ENCODE measurements at places on chromosomes 12 and 14.
A peak's percentile ranks its signal among the peaks of the same experiment; 100 is the strongest.

DNA sequence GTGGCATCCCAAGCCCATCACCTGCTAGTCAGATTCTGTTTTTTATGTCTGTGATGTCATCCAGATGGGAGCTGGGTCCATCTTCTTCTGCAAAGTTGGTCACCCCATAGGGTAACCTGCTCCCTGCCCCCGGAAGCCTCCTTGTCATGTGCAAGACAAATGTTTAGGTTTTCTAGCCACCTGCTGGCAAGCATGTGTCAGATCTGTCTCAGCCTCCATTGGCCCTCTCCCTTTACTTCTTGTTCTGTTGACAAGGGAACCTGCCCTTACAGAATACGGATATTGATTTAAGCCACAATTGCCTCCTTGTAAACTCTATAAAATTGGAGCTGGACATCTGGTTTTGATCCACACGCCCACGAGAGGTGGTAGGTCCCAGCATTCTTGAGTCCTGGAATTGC lies 7.5 kb downstream of the NTF3 start:
- peak; percentile 62 for DNase-seq

DNA sequence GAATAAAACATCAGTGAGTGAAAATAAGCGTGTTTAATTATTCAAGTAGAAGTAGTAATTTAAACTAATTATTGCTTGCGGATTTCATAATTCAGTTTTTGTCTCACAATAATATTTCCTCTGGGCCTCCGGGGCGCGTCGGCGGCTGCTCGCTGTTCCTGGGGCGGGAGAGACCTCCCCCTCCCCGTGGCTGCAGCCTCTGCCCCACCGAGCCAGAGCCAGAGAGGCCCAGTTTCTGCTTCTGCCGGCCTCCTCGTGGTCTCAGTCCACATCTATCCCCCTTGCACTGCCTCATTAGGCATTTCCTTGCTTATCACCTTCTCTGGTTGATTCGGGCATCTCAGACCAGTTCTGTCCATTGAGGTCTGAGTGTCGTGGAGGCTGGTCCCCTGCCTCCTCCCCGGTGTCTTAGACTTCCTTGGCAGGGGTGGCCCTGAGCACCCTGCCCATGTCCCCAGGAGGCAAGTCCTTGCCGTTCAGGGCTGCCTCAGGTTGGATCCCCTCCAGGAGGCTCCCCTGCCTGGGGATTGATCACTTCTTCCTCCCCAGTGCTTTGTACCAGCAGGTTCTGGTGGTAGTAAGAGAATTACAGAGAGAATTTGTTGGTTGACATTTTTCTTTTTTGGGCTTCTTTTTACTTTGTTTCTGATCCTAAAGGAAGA lies 78.0 kb downstream of the SLC25A47 start:
- no peak for DNase-seq

DNA sequence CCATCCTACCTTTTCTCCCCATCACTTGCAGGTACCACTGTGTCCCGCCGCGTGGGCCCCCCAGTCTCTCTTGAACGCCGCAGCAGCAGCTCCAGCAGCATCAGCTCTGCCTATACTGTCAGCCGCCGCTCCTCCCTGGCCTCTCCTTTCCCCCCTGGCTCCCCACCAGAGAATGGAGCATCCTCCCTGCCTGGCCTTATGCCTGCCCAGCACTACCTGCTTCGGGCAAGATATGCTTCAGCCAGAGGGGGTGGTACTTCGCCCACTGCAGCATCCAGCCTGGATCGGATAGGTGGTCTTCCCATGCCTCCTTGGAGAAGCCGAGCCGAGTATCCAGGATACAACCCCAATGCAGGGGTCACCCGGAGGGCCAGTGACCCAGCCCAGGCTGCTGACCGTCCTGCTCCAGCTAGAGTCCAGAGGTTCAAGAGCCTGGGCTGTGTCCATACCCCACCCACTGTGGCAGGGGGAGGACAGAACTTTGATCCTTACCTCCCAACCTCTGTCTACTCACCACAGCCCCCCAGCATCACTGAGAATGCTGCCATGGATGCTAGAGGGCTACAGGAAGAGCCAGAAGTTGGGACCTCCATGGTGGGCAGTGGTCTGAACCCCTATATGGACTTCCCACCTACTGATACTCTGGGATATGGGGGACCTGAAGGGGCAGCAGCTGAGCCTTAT lies 9.2 kb downstream of the ARHGAP9 start:
- DNase-seq, result no peak

DNA sequence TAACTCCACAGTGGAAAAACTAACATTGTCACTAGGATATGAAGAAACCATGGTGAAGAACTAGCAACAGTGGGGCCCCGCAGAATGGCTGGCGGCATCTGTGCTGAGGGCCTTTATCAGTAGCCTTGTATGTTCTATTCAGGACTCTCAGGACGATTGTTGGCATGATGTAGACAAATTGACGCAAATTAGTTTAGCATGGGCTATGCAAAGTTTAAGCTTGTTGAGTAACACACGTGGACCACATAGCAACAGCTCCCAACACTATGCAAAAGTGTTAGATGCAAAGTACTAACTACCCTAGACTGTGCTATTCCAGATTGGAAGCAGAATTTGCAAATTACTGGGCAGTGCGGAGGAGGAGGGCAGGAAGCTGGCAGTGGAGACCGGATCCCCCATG lies 38.2 kb upstream of the TMEM263 start:
- DNase-seq, result no peak

DNA sequence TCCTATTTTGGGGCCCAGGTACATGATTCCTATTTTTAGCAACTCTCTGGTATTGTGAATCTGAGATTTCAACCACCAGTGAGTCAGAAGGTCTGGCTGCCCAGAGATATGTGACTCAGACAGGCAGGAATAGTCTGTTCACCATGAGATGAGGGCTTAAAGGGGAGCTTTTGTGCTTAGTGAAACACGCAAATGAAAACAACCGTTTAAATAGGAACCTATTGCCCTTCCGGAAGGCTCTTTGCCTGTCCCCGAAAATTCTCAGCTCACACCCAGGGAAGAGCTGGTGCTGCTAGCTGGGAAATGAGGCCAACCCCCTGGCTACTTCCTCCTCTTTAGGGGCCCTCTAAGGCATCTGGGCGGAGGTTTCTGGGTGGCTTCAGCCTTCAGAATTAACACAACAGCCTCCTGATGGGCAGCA lies 283.6 kb downstream of the CACNA1C start:
- DNase-seq, result peak; percentile 17

DNA sequence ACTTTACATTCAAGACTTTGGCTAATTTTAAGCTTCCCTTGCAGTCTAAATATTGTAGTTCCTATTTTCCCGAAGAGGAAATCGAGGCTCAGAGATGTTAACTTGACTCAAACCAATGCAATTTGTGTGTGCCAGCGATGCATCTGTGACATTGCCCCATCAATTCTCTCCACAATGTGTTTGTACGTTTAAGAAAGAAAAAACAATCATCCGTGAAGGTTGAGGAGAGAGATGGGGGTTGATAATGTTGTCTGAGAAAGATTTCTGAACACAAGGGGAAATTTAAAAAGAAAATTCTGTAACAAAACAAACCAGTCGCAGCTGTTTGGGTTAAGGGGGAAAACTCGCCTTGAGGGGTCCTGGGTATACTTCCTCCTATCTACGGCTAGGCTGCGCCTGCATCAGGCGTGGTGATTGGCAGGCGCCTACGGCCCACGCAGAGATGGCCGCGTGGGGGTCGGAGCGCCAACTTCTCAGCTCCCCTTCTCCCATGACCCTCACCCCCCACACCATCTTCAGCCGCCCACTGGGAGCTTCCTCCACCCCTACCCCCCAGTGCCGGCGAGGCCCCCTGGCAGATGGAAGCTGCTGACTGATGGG lies 12.3 kb downstream of the SIX1 start:
- no peak for DNase-seq

DNA sequence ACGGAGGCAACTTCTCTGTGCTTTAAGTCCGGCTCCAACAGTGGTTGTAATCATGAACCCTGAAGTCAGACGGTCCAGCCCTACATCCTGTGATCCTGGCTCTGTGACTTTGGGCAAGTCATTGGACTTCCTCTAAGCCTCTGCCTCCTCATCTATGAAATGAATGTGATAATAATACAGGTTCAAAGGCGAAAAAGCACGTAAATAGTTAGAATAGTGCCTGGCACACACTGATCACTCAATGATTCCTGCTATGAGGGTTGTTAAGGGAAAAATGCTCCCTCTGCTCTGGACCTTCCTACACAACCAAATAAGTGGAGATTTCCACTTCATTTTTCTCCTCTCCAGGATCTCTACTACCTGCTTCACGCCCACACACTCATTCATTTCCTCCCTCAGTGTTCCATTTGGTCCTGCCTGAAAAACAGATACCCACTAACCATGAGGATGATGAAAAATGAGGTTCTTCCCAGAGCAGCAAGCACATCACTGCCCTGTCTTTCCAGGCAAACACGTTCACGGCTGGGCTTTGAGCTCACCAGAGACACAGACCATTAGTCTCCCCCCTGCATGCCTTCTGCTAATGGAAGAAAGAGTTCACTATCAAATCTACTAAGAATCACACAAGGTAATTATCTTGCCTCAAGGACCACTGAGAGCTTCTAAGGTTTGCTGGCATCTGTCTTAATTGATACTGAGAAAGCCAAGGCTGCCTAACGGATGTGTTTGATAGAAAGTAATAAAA lies 13.2 kb downstream of the NUAK1 start:
- no peak for DNase-seq

DNA sequence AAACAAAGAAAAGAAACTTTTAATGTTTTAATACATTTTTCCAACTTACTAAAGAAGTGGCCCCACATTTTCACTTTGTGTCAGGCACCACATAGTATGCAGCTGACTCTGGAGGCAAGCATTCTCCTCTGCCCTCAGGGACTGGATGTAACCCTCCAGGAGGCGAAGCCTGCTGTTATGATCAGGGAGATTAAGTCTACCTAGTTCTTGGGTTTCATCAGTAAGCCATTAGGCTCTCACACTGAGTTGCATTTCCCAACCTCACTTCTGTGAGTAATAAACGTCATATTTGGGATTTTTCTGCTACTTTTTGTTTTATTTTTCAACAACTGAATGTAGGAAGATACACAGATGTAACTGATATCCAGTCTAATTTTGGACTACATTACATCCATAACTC lies 101.2 kb upstream of the LRFN5 start:
- DNase-seq, result no peak

DNA sequence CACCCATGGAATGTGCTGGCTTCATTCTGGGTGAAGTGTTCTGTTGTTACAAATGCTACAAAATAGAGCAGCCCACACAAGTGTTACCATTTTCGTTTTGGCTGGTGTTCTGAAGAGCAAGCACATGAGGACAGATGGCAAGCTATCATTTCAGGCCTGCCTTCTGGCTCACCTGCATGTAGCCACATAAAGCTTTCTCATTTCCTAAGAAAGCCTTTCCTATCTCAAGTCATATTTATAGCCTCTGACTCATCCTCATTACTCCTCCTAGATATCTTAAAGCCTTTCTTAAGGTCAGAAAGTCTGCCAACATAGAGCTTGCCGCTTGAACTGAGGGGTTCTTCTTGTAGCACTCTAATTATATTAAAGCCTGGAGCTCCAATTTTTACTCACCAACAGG lies 89.0 kb downstream of the PTPRR start:
- no peak for DNase-seq

- DNase-seq, result no peak
Observed at GRCh38 chr14:103594265-103594664, 31.5 kb downstream of the COA8 start.

- DNase-seq, result no peak
Observed at GRCh38 chr12:5369298-5369697, 62.6 kb upstream of the NTF3 start.

DNA sequence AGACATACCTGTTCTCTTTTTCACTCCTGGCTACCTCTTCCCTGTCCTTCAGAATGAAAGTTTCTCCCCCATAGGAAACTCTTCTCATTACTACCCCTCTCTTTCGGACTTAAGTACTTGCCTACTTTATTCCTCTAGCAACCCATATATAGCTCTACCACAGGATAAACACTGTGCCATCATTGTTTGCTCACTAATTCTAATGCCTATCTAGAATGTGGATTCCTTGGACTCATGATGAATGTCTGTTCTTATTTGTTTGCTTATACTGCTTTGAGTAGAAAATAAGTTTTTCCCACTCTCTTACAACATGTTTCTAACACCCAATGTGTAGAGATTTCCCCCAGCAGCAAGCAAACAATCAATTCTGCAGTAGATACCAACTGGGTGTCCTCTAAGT lies 1094.9 kb downstream of the SLC6A15 start:
- no peak for DNase-seq

DNA sequence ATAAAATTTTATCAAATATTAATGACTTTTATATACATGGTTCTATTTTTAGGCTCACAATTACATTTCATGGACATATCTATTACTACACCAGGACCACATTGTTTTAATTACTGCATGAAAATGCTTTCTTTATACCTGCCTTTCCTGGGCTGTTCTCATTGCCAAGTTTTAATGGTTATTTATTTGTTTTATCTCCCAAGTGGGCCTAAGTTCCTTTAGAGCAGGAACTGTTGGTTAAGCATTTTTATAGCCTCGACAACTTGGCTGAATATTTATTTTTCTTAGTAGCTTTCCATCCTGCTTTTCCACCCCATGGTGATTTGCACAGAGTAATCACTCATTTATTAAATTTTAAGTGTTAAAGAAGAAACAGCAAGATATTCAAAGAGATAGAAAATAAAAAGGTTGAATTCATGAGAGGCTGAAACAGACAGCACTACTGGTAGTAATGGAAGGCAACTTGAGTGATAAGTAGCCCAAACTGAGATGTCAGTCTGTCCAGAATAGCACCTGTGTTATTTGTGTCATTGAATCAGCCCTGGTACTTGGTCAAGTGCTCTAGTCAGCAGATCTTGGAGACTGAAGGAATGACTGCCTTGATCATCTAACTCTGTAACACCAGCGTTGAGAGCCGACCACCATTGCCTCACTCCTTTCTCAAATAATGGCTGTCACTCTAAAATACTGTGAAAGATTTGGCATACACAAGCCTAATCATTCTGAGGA lies 119.1 kb upstream of the EGLN3 start:
- no peak for DNase-seq

- no peak for DNase-seq
Observed at GRCh38 chr12:19842116-19842515, 402.8 kb downstream of the AEBP2 start.

- DNase-seq, result no peak
Observed at GRCh38 chr14:62280366-62280765, 518.1 kb downstream of the SNAPC1 start.

GRCh38 chr12:53505555-53506449 lies 1.5 kb downstream of the NPFF start:
- no peak for DNase-seq

- DNase-seq, result no peak
Observed at GRCh38 chr14:89624500-89625156, 207.6 kb upstream of the FOXN3 start.

GRCh38 chr12:71135812-71136176 lies 22.0 kb downstream of the TSPAN8 start:
- no peak for DNase-seq

GRCh38 chr14:69797573-69798338 lies 715 bp upstream of the SLC10A1 start:
- no peak for DNase-seq

DNA sequence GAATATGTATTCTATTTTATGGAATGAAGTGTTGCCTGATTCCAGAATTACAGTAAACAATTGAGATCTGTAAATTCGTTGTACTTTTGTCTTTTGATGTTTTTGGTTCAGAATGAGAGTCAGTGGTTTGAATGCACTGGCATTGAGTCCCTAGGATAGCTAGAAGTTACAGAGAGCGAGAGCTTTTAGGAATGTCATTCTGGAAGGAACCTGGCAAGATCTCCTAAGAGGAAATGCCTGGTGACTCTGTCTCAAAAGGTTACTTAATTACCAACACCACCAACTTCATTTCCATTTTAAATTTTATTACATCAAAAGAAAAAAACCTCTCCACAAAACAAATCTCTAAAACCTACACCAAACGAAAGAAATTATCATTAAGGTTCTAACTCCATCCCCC lies 6.0 kb upstream of the CEBPE start:
- DNase-seq, result no peak

GRCh38 chr14:20711261-20711660 lies 22.7 kb downstream of the ANG start:
- DNase-seq, result no peak
